H4 (cell line): ENCODE measurements at places on chromosomes 6 and 20.

GRCh38 chr20:21840991-21841390 lies 135.5 kb downstream of the PAX1 start:
- DNase-seq = no peak

DNA sequence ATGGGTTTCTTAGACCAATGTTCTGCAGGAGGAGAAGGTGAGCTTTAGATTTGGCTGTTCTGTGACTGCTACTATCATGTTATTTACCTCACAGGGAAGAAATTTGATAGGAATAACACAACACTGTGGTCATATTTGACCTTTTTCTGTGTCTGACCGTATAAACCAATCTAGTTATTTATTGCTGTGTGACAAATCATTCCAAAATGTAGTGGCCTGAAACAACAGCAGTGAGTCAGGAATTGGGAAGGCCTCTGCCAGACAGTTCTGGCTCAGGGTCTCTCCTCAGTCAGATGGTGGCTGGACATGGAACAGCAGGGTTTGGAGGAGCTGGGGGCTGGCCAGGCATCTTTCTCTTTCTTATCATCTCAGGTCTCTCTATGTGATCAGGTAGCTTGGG lies 33.0 kb downstream of the RIPOR2 start:
- no peak for DNase-seq

- DNase-seq = peak; percentile 10
These were observed 79.9 kb downstream of the SLC22A3 start for GRCh38 chr6:160428069-160428430.

- DNase-seq = no peak
These were observed 156.2 kb downstream of the BTBD9 start for GRCh38 chr6:38483526-38483925.
